PC-3 (cell line): ENCODE measurements at places on chromosomes 3 and 15. TPM values are rescaled to one million over a fixed set of nuclear protein-coding genes. Genes with fewer than 3 reads are reported as not detected.

GRCh38 chr3:11552289-11553264 lies 91.1 kb downstream of the VGLL4 start:
- DNase-seq: no peak
- no peak overlapping the region for H3K4me3 ChIP-seq
- no peaks in the 10 kb centered on the region for H3K4me1 ChIP-seq

DNA sequence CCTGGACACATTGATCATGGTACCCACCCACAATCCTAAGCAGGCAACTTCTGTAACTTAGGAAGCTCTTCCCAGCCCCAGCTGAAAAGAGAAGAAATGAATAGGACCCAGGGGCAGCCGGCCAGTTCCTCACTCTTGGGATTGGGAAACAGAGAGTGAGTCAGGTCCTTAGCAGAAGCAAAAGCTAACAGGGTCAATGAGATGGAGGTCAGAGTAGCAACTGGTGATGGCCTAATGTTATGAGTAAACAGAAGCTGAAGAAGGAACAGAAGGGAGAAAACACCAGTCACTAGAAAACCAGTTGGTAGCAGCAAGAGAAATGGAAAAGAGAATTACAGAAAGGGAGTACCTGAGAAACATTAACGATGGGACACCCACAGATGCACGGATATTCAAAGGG lies 20.0 kb downstream of the RIOX2 start:
- H3K27ac ChIP-seq: peak overlapping the region; percentile 36; the same call in 1 of the 2 replicates
- H3K4me1 ChIP-seq: peaks cover 13% of the 10 kb centered on the region
- H3K4me3 ChIP-seq: no peak overlapping the region

GRCh38 chr15:70025413-70026296 lies 72.1 kb downstream of the TLE3 start:
- no peak overlapping the region for H3K27ac ChIP-seq
- H3K4me3 ChIP-seq: no peak overlapping the region
- H3K4me1 ChIP-seq: peaks cover 19% of the 10 kb centered on the region
- no peaks in the 10 kb centered on the region for H3K27me3 ChIP-seq
- DNase-seq: no peak

DNA sequence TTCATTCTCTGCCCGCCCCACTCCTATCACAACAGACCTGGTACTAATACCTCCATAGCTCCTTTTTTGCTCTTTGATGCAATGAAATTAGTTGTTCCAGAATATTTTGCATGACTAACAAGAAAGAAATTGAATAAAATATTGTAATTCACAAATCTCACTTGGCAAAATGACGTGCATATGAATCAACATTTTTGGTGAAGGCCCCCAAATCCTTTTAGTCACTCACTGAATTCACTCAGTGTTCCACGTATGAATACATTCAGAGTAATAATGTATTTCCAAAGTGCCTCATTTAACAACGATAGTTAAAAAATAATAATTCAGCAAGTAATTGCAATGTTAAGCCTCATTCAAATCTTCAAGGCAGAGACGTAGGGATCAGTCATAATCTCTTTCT lies 148.6 kb upstream of the STRIT1 start:
- peak; percentile 41 for DNase-seq
- H3K4me1 ChIP-seq: peaks cover 5% of the 10 kb centered on the region; the same call in 1 of the 2 replicates
- no peak overlapping the region for H3K4me3 ChIP-seq
- no peaks in the 10 kb centered on the region for H3K36me3 ChIP-seq

- no peak overlapping the region for H3K27ac ChIP-seq
- no peak for DNase-seq
- no peaks in the 10 kb centered on the region for H3K27me3 ChIP-seq
- no peaks in the 10 kb centered on the region for H3K36me3 ChIP-seq
- H3K4me1 ChIP-seq: no peaks in the 10 kb centered on the region
Measured at GRCh38 chr3:137217733-137218132, 259.9 kb downstream of the IL20RB start.

- no peaks in the 10 kb centered on the region for H3K4me1 ChIP-seq
- no peak overlapping the region for H3K27ac ChIP-seq
- H3K36me3 ChIP-seq: no peaks in the 10 kb centered on the region
- H3K27me3 ChIP-seq: no peaks in the 10 kb centered on the region
- DNase-seq: no peak
Measured at GRCh38 chr15:67549736-67550135, 7.2 kb downstream of the MAP2K5 start.

Gene ACOX2
- 9.8 and 10.8 TPM in 2 replicates for total RNA-seq

Gene SPESP1
- total RNA-seq: not detected in 2 replicates

Gene MYL3
- total RNA-seq: not detected in 2 replicates

GRCh38 chr3:120448756-120449155 lies 2.0 kb downstream of the FSTL1 start:
- H3K36me3 ChIP-seq: peaks cover 34% of the 10 kb centered on the region; the same call in 1 of the 2 replicates
- H3K4me1 ChIP-seq: peaks cover 38% of the 10 kb centered on the region
- H3K27me3 ChIP-seq: no peaks in the 10 kb centered on the region
- H3K4me3 ChIP-seq: peak overlapping the region; percentile 81
- peak overlapping the region; percentile 25 for H3K27ac ChIP-seq

DNA sequence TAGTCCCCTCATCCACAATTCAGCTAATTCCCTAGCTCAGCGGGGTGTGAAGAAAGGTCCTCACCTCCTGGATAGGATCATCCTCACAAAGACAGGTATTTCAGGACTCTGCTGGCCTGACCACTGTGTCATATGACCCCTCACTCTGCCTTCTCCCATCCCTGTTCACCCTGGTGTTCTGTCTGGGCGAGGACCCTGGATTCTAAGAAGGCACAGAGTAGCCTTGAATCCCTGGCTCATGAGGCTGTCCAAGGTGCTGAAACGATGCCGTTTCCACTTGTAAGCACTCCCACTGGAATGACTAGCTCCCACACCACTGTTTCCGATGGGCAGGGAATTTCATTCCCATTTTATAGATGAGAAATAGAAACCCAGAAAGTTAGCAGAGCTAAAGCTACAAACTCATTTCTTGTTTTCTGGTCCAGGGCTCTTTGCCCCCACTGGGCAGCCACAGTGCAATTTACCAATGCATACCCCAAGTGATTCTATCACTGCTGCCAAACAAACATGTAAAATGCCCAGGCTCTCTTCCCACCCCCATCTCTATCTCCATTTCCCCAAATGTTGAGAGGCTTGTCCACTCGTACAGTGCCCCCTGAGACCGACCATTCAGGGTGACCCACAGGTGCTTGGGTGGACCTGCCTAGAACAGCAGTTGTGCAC lies 83.2 kb downstream of the RAB11A start:
- H3K27me3 ChIP-seq: no peaks in the 10 kb centered on the region
- no peak overlapping the region for H3K4me3 ChIP-seq
- DNase-seq: peak; percentile 48

GRCh38 chr3:64824394-64824909 lies 136.7 kb upstream of the ADAMTS9 start:
- H3K4me1 ChIP-seq: no peaks in the 10 kb centered on the region
- no peaks in the 10 kb centered on the region for H3K36me3 ChIP-seq
- no peak overlapping the region for H3K27ac ChIP-seq
- no peak for DNase-seq

Gene ACKR4
- total RNA-seq: not detected in 2 replicates

- no peak overlapping the region for H3K4me3 ChIP-seq
- H3K27ac ChIP-seq: no peak overlapping the region
- H3K4me1 ChIP-seq: no peaks in the 10 kb centered on the region
- H3K27me3 ChIP-seq: 0 out of 2 replicates have a peak, but pooled peaks cover 3% of the 10 kb centered on the region
- no peaks in the 10 kb centered on the region for H3K36me3 ChIP-seq
Measured at GRCh38 chr15:94097552-94097951, 133.8 kb upstream of the MCTP2 start.

GRCh38 chr15:90982135-90982534 lies 12.2 kb downstream of the PRC1 start:
- H3K27ac ChIP-seq: no peak overlapping the region
- peaks cover 60% of the 10 kb centered on the region for H3K36me3 ChIP-seq
- no peaks in the 10 kb centered on the region for H3K4me1 ChIP-seq
- H3K27me3 ChIP-seq: no peaks in the 10 kb centered on the region

GRCh38 chr3:52784021-52784621 lies 6.7 kb downstream of the ITIH1 start:
- H3K27me3 ChIP-seq: peaks cover 26% of the 10 kb centered on the region
- H3K27ac ChIP-seq: no peak overlapping the region
- H3K4me3 ChIP-seq: no peak overlapping the region
- no peaks in the 10 kb centered on the region for H3K36me3 ChIP-seq
- H3K4me1 ChIP-seq: no peaks in the 10 kb centered on the region
- no peak for DNase-seq

- H3K27me3 ChIP-seq: no peaks in the 10 kb centered on the region
- H3K36me3 ChIP-seq: no peaks in the 10 kb centered on the region; the same call in 1 of the 2 replicates
- H3K4me1 ChIP-seq: peaks cover 59% of the 10 kb centered on the region
- no peak overlapping the region for H3K4me3 ChIP-seq
- DNase-seq: no peak
Measured at GRCh38 chr15:39238443-39238842, 342.4 kb upstream of the THBS1 start.

DNA sequence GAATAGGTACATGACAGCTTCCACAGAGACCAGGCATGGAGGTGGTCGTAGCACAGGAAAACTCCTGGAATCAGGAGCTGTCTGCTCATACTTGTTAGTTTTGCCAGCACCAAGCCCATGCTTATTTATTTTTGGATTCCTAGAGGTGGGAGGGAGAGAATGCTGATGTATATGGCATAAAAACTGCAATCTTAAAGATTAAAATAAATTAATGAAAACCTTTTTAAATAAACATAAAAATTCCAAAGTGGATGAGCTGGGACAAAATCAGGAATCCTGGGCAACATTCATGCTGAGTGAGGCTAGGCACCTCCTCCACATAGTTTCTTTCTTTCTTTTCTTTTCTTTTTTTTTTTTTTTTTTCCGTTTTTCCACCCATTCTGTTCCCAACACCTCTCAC lies 14.3 kb upstream of the BCL6 start:
- 0 out of 2 replicates have a peak, but pooled peaks cover 1% of the 10 kb centered on the region for H3K4me1 ChIP-seq
- H3K36me3 ChIP-seq: no peaks in the 10 kb centered on the region
- H3K4me3 ChIP-seq: no peak overlapping the region
- DNase-seq: no peak
- H3K27ac ChIP-seq: no peak overlapping the region

- H3K27me3 ChIP-seq: no peaks in the 10 kb centered on the region
- no peak overlapping the region for H3K4me3 ChIP-seq
- peak; percentile 86 for DNase-seq
Measured at GRCh38 chr3:183122257-183122932, 23.1 kb upstream of the MCCC1 start.

DNA sequence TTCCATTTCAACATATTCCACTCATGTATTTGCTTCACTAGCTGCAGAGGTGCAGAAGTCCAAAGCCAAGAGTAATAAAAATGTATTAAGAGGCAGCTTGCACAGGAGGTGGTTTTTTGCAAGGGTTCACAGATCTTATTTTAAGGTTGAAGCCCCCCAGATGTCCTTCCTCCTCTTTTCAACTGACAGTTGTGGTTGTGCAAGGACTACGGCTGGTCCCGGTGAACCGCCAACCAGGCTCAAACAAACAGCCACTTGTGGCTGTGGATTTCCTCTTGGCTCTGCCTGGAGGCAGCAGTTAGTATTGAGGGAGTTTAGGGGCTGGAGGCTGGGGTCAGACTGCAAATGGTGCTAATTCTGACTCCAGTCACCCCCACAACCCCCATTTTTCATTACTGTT lies 240.7 kb upstream of the TBC1D5 start:
- no peaks in the 10 kb centered on the region for H3K27me3 ChIP-seq
- no peak overlapping the region for H3K4me3 ChIP-seq
- no peak for DNase-seq
- H3K36me3 ChIP-seq: no peaks in the 10 kb centered on the region

Gene TRPM1
- total RNA-seq: not detected in 2 replicates

DNA sequence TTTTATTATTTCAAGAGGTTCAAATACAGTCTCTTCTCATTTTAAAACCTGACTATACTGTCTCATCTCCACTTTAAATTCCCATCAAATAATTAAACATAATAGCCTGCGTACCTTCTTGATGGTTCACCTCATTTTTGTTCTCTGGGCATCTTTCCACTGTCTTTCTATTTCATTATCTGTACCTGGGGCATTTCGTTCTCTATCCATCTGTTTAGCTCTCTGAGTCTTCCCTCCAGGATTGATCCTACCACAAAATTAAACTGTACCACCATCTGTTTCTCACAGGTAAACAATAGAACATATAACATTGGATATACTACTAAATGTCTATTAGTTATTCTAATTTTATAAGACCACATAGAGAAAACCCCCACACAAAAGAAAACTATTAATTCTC lies 1331.4 kb downstream of the NSUN3 start:
- no peaks in the 10 kb centered on the region for H3K4me1 ChIP-seq
- no peaks in the 10 kb centered on the region for H3K36me3 ChIP-seq
- no peaks in the 10 kb centered on the region for H3K27me3 ChIP-seq
- no peak for DNase-seq

GRCh38 chr15:58086491-58086890 lies 21.0 kb upstream of the ALDH1A2 start:
- DNase-seq: peak; percentile 45
- H3K4me1 ChIP-seq: peaks cover 8% of the 10 kb centered on the region; the same call in 1 of the 2 replicates
- H3K27me3 ChIP-seq: peaks cover 3% of the 10 kb centered on the region; the same call in 1 of the 2 replicates
- no peak overlapping the region for H3K27ac ChIP-seq
- H3K4me3 ChIP-seq: no peak overlapping the region

DNA sequence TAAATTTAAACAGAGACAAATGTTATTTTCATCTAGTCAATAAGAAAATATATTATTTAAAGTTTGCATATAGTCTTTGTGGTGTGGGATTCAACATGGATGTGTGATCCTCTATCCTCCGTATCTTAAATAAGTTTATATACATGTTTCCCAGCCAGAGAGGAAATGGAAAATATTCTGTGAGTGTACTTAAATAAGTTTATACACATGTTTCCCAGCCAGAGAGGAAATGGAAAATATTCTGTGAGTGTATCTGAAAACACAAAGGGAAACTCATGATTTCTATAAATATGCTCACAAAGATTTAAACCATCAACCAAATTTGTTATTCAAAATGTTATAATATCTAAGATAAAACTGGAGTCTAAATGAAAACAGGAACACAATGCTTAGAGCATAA lies 110.0 kb upstream of the MELTF start:
- H3K36me3 ChIP-seq: peaks cover 50% of the 10 kb centered on the region
- no peaks in the 10 kb centered on the region for H3K27me3 ChIP-seq

Gene CCR8
- not detected in 2 replicates for total RNA-seq

DNA sequence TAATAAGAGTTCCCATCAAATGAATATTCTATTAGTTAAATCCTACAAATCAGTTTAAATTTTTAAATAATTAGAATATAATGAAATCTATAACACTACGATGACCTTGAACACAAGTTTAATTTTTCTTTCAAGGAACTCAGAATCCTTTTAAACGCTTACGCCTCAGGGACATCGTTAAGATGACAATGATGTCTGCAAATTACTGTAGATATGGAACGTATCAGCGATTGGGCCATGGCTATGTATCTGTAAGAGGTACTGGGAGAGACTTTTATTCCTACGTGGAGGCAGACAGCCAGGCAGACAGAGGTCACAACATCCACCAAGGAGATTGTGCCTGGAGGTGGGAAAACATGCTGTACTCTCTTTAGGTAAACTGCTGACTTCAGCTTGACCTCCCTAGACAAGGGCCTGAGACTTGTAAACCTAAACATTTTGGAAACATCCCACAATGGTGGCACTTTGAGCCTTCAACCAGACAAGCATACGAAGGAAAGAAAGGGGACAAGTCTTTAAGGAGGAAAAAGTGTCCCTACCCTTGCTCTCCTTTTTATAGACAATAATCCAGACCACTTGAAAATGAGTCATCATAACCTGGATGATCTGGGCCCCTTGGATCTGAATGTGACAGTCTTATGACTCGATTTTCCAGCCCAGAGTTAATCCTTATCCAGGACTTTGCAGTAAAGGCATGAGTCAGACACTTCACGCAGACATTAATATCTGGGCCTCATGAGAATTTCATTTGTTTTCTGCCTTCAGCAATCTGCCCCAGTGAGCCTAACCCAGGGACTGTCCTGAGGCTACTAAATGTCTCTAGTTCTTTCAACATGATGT lies 6.8 kb upstream of the LDHAL6B start:
- H3K36me3 ChIP-seq: peaks cover 28% of the 10 kb centered on the region
- peak; percentile 86 for DNase-seq
- H3K27me3 ChIP-seq: no peaks in the 10 kb centered on the region

Gene GRK7
- total RNA-seq: 0.12 TPM in 1 of 2 replicates, not detected in the other

Gene INAFM2
- total RNA-seq: 22.1 and 32.1 TPM in 2 replicates

Gene FOXL2NB
- 0.17 TPM in 1 of 2 replicates, not detected in the other for total RNA-seq
